ENCODE measurements at places on chromosomes 1 and 21.

DNA sequence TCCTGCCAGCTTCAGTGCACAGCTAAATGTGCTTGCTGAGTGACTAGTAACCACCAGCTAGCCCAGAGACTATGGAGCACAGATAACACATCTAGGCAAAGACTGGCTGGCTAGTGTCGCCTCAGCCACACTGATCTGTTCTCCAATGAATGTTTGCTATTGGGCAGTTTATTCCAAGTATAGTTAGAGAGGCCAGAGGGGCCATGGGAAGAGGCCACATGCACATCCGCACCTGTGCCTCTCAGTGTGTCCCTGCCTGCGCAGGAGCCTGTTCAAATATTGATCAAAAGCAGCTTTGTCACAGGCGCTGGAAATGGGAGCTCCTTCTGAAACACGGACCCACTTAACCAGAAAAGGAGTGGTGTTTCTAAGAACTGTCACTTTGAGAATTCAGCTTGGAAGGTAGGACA is 51.3 kb upstream of the ATP1A1 start:
- DNase-seq: no peak

GRCh38 chr1:177092001-177092400 is 72.5 kb downstream of the ASTN1 start:
- DNase-seq: no peak

DNA sequence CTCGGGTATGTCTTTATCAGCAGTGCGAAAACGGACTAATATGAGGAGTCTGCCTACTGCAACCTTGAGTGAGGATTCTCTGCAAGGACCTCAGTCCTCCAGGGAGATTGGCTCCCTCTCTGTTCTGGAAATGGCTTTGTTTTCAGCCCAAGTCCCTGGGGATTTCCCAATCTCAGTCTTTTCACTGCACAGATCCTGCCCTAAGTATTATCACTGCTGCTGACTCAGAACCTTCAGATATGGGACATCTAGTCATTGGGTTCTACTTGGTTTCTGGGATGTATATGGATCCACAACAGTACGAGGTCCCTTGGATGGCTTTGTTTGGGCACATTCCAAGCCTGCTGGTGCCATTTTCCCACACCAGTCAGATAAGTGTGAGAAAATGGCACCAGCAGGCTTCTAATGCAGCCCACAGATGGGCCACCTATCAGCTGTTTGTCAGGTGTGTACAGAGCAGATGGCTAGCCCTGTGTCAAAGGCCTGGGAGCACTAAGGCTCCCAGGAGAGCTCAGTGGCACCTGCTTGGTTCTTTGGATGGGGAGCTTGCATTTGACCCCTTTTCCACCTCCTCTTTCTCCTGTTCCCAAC is 27.4 kb downstream of the ELF3 start:
- no peak for DNase-seq

DNA sequence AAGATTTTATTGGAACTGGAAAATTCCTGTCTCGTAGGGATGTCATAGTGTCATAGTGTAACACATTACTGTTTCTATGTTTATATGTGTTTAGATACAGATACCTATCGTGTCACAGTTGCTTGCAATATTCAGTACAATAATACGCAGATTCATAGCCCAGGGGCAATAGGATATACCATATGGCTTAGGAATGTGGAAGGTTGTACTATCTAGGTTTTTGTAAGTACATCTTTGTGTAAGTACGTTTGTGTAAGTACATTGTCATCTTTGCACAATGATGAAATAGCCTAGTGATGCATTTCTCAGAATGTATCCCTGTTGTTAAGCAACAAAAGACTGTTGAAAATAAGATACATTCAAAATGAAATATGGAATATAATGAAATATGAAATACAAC is 68.9 kb downstream of the CAMTA1 start:
- DNase-seq: no peak

DNA sequence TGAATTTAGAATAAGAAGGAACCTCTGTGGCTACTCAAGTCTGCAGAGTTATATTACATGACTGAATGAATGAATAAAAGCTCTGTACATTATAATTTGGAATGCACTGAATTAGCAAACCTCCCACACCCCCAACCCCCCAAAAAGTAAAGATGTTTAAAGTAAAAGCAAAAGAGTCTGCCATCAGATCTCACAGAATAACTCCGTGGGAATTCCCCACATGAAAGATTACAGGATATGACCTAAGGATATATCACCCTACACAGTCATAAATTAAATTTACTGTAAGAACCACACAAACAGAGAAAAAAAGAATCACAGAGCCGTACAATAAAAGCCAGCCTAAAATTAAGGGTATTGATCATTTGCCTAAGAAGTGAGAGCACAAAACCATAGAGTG is 587.3 kb downstream of the PTPRC start:
- peak; percentile 28 for DNase-seq

- peak; percentile 86 for DNase-seq
Observed at GRCh38 chr1:6475381-6476133, 9.6 kb upstream of the TNFRSF25 start.

- no peak for DNase-seq
Observed at GRCh38 chr21:44742418-44743153, 31.2 kb upstream of the TSPEAR start.

- peak; percentile 39 for DNase-seq
Observed at GRCh38 chr1:37673920-37674319, 18.4 kb upstream of the CDCA8 start.

GRCh38 chr1:230902349-230902923 is 34.1 kb upstream of the C1orf198 start:
- DNase-seq: no peak

- DNase-seq: no peak
Observed at GRCh38 chr1:113256348-113256729, 134.0 kb upstream of the MAGI3 start.

Measured in CD8-positive, alpha-beta memory T cell (primary cell).